ENCODE measurements at places on chromosomes 7 and 10. TPM values are rescaled to one million over a fixed set of nuclear protein-coding genes. Genes with fewer than 3 reads are reported as not detected.

- DNase-seq, result no peak
Measured at GRCh38 chr10:7810443-7810842, 7.9 kb upstream of the TAF3 start.

- DNase-seq, result no peak
Measured at GRCh38 chr7:91140982-91141381, 123.3 kb upstream of the FZD1 start.

- DNase-seq, result peak; percentile 36
Measured at GRCh38 chr10:24556750-24557742, 166.6 kb downstream of the ARHGAP21 start.

DNA sequence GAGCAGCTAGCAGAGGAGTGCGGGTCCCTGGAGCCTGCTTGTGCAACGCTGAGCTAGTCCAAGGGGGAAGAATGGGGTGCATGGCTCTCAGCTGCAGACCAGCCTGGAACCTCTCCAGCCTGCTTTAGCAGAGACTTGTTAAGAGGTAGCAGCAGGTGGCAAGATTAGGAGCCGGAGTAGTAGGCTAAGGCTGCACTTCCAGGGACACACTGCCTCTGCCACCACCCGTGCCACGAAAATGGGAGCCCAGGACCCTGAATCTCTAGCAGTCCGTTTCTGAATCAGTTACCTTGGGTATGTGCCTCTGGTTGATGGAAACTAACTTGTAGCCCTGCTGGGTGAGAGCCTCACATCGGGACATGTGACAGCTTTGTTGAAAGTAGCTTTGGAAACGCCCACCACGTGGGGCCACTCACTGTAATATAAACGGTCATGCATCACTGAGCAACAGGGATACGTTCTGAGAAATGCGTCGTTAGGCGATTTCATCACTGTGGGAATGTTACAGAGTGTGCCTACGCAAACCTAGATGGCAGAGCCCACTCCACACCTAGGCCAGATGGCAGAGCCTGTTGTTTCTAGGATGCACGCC, 25.9 kb downstream of the HTRA1 start:
- DNase-seq, result no peak

DHX32 gene
- 7.1 TPM for total RNA-seq

DNA sequence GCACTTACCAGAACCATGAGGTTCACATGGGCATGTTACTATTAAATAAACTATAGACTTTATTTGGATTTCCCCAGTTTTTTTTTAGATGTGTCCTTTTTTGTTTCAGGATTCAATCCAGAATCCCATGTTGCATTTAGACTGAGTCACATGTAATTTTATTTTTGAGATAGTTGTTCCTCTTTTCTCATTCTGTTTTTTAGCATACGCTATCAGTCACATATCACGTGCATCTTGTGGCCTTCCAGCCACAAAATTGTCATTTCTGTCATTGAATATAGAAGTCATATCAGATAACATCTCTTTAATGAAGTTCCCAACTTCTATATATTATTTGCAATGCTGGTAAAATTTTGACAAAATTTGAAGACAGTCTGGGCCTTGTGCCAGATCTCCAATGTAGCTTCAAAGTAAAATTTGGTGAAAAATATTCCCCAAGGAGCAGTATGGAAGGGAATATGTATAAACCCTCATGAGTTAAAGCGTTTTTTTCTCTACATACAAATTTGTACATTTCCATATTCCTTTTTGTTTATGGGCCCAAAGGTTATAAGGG, 132.3 kb upstream of the MKI67 start:
- no peak for DNase-seq

- DNase-seq, result no peak
Measured at GRCh38 chr7:147235645-147236382, 1119.2 kb downstream of the CNTNAP2 start.

FXYD4 gene
- not detected for total RNA-seq

GRCh38 chr10:120891365-120891764, 40.2 kb downstream of the WDR11 start:
- no peak for DNase-seq

C10orf67 gene
- not detected for total RNA-seq

DNA sequence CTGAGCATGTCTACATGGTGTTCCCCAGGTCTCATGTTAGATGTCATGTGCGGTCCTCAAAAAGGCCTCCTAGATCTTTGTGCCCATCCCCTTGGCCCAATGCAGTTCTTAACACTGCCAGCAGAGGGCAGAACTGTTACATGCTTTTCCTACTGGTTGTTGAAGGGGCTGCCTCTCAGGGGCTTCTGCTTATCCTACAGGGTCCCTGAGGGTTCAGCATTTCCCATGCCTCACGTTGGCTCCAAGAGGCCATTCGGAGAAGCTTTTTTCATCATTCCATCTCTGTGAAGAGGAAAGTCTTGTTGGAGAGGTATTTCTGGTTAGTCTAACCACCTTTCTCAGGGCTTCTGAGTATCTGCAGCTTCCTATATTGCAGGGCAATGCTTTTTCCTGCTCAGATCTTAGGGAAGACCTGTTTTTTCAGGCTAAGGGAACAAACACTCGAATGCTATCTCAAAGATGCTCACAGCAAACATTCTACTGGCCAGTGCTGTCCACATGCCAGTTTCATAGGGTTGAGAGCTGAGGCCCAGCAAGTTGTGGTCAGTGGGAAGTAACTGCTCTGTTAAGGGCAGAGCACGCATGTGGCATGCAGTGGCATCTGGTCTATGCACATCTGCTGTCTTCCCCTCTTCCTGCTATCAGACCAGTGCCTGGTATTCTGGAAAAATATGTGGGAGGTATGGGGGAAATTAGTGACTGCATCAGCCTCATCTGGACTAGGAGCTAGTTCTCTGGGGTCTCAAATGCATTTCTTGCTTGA, 31.5 kb downstream of the MBL2 start:
- DNase-seq, result no peak

- DNase-seq, result no peak
Measured at GRCh38 chr10:119604468-119604867, 7.7 kb upstream of the TIAL1 start.

DNA sequence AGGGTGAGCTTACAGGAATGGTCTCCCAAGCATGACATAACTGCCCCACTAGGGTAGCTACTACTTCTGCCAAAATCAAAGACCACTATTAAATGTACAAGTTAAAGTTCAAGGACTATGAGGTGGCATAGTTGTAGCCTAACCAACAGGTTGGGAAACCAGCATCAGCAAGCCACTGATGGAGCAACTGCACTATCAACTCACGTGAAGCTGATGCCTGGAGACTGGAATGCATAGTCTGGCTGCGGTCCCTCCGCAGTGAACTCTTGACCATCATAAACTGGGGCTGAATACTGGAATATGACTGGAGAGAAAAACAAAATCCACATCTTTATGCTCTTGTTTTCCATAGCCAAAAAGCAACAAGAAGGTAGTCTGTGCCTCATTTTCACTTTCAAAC, 541.4 kb downstream of the DNAJB9 start:
- no peak for DNase-seq

DNA sequence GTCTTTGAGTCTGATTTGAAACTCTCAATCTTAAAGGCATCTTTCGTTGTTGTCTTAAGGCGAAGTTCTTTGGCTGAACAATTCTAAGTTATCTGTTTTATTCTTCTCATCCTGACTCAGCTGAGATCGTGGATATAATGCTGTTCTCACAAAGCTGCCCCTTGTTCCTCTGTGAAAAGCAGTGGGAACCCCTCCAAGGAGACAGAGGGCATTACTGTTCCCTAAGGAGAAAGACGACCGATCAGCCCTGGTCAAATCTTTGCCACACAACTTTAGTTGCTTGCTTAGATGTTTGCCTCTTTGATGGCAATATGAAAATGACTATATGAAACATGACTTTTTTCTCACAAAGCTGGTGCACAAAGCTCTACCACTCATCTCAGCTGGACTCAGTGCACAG, 1016.7 kb downstream of the REEP3 start:
- DNase-seq, result no peak

- DNase-seq, result peak; percentile 63
Measured at GRCh38 chr7:30445770-30446169, 32.8 kb downstream of the NOD1 start.

VSTM4 gene
- total RNA-seq, result not detected
